ENCODE measurements at places on chromosomes 2 and 18.

DNA sequence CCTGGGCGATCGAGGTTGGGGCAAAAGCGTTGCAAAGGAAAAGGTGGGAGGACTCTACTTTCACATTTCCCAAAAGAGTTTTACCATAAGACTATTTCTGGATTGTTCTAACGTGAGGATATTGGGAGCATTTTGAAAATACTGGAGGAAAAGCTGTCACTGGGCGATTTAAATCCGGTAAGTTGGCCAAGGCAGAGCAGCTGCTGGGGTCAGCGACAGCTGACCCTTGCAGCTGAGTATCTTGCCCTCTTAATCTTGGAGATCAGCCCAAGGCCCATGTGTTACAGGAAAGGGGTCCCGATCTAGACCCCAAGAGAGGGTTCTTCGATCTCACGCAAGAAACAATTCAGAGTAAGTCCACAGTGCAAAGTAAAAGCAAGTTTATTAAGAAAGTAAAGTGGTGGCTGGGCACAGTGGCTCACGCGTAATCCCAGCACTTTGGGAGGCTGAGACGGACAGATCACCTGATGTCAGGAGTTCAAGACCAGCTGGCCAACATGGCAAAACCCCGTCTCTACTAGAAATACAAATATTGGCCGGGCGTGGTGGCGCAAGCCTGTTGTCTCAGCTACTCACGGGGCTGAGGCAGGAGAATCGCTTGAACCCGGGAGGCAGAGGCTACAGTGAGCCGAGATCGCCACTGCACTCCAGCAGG, 964 bp upstream of the ST3GAL5 start:
- no peak for DNase-seq

GRCh38 chr18:59699061-59699460, 1.8 kb upstream of the CCBE1 start:
- no peak for DNase-seq

GRCh38 chr2:212073360-212073759, 465.2 kb downstream of the ERBB4 start:
- DNase-seq, result no peak

DNA sequence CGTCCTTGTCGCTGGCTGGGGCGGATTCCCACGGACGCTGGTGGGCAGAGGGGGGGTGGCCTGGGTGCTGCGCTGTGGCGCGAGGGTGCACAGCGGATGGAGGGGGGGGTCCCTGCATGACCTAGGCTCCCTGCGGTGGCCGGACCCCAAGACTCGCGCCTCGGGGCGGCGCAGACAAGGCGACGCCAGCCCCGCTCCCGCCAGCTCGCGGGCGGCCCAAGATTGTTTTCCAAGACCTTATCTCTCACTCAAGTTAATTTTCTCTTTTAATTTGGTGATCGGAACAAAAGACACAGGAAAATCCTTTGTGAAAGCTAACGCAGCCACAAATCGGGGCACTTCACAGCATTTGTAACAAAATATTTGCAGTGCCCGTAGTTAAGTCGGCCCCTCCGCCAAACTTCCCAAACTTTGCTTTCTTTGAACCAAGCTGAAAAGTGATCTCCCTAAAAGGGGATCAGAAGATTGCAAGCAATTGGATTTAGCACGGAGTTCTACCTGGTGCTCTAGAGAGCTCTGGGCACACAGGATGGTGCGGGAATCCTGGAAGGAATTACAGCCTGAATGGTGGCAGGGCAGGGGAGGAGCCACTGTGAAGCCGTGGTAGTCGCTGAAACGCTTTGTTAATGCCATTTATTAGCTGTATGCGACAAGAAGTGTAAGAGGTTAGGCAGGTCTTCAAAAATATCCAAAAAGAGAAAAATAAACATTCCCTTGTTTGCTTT, 4.8 kb upstream of the ID2 start:
- DNase-seq, result no peak

- DNase-seq, result no peak
Measured at GRCh38 chr2:209570194-209570593, 146.3 kb downstream of the MAP2 start.

GRCh38 chr2:149994057-149994728, 406.6 kb upstream of the MMADHC start:
- no peak for DNase-seq

DNA sequence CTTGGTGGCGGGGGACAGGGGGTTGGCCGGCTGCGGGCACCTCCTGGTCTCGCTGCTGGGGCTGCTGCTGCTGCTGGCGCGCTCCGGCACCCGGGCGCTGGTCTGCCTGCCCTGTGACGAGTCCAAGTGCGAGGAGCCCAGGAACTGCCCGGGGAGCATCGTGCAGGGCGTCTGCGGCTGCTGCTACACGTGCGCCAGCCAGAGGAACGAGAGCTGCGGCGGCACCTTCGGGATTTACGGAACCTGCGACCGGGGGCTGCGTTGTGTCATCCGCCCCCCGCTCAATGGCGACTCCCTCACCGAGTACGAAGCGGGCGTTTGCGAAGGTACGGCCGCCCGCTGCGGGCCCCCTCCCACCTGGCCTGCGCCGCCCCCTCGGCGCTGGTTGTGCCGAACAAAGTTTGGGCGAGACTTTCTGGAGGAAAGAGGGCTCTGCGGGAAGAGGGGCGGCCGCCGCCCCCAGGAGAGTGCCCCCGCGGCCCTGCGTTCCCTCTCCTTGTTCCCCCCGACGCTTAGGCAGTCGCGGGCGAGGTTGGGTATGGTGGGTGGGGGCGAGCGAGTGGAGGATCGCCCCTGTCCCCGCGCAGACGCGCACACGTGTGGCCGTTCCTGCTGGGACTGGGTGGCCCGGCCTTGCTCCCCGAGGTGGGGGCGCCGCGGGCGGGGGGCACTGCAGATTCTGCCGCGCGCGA, 866 bp downstream of the CRIM1 start:
- DNase-seq, result peak; percentile 27

DNA sequence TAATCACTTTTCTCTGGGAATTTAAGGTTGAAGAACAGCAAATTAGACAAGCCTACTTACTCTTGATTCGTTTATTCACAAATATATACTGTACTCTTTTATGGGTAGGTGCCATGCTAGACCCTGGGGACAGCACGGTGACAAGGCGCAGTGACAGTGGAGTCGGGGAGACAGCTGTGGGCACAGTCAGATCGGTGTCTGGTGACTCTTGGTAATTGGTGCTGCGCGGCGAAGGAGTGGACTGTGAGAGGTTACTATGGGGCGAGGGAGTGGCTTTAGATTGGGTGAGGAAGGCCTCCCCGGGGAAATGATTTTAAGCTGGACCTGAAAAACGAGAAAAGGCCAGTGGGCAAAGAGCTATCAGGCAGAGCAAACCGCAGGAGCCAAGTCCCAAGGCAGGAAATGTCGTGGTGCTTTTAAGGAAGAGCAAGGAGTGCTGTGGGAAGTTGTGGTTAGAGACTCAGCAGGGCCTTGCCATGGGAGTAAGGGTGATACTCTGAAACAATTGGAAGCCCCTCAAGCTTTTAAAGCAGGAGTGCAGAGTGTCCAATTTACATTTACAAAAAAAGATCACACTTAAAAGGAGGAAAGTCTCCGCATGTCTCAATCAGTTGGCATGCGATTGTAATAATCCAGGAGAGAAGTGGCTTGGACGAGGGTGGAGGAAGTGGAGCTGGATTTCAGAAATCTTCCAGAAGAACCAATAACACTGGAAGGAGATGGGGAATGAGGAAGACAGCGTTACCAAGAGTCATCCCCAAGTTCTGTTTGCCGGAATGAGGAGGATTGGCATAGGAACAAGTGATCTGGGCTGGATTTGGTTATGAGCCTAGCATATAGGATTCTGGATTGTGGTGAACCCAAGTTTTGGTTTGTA, 36.1 kb upstream of the TXNDC2 start:
- no peak for DNase-seq

DNA sequence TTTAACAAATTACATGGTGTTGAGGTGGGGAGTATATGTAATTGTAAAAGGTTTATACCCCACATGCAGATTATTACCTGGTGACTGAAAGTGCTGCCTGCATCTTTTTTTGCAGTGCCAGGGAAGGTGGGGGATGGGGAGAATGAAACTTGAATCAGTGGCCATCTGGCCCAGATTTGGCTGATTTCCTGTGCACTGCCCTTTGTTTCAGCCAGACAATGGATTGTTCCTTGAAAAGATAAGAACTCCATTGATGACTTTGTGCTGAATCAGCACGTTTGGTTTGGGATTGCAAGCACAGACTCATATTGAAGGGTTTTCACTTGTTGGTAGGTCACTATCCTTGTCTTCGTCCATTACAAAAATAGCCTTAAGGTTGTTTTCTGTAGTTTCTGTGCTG, 20.9 kb downstream of the GREB1L start:
- no peak for DNase-seq

DNA sequence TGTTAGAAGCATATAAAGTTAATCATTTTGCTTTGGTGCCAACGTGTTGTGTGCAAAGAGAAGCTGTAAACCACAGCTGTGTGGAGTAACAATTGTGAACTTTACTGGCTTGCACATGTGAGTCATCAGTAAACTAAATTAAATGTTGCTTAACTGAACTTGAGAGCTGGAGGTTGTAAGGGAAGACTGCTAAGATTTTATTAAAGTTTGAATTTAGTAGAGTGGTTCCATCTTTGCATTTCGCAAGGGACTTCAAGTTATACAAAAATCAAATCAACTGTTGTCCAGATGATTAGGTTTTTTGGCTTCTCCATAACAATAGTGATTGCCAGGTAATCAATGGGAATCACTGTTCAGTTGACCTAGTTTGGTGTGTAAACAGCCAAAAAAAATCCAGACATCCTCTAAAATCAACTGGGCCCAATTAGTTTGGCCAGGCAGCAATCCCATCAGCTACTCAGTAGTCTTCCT, 247.4 kb downstream of the MYO3B start:
- no peak for DNase-seq

DNA sequence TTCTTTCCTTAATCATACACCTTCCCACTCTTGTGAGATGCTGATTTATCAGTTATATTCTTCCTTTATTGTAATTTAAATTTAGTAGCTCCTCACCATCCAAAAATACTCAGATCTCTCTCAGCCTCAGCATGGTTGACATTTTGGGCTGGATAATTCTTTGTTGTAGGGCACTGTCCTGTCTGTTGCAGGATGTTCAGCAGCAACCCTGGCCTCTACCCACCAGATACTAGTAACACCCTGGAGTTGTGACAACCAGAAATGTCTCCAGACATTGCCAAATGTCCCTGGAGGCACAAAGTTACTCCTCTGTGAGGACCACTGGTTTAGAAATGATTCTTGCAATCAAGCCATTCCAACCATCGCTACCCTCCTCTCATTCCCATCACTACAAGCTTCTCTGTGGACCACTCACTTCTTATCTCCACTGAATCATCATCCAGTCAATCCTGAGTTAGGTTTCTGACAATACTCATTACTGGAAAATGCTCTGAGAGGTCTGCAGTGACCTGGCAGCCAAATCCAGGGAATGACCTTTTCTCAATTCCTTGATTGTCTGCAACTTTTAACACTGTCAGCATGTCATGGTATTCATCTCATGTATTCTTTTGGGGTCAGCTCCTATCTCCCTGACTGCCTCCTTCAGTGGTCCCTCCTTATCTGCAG, 43.3 kb downstream of the OSBPL6 start:
- no peak for DNase-seq

GRCh38 chr18:57587098-57587661, 678 bp upstream of the FECH start:
- DNase-seq, result no peak

GRCh38 chr2:154495455-154495868, 203.0 kb upstream of the KCNJ3 start:
- no peak for DNase-seq

GRCh38 chr2:85309699-85310321, 18.0 kb downstream of the TGOLN2 start:
- DNase-seq, result no peak

DNA sequence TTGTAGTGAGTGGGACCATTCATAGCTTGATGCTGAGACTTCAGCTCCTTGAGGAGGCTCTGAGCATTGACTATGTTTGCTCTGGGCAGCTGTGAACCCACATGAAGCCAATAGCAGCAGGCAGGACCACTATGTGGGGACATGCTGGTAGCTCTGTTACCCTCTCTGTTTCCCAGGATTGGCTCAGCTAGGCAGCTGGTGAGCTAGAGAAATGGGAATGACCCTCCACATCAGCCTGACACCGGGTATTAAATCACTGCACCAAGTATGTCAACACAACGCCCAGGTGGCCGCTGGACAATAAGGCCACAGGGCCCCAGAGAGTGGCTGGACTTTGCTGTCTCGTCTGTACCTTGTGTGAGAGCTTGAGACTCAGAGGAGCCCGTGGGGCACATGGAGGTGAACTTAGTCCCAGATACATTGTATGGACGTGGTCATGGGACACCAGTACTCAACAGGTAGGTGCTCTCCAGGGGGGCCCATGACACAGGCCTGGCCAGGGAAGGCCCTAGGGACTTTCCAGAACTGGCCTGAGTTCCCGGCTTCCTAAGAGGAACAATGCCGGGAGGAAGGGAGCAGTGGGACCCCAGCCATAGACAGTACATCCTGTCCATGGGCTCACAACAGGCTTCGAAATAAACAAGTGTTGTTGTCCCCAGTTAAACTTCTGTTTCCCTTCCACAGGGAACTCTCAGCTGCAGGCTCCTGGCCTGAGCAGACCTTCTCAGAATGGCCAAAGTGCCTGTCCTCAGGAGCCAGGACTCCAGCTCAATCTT, 35.2 kb downstream of the HS1BP3 start:
- DNase-seq, result no peak

- no peak for DNase-seq
Measured at GRCh38 chr2:222372993-222373392, 51.4 kb upstream of the SGPP2 start.

GRCh38 chr2:107028661-107029060, 142.7 kb upstream of the ST6GAL2 start:
- DNase-seq, result no peak

DNA sequence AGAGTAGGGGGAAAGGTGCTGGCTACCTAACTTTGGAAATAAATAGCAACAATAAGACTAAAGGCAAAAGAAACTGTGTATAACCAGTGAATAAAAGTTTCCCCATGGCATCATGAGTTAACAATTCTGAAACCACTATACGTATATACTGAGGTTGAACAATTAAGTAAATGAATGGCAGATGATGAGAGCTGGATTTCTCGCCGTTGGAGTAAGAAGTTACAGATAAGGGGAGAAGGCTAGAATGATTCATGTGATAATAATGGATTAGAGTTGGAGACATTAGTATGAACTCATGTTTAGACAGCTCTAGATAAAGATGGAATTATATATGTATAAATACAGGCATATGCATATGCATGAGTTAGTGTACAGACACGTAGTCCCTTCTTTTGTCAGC, 152.7 kb downstream of the UBR3 start:
- no peak for DNase-seq

DNA sequence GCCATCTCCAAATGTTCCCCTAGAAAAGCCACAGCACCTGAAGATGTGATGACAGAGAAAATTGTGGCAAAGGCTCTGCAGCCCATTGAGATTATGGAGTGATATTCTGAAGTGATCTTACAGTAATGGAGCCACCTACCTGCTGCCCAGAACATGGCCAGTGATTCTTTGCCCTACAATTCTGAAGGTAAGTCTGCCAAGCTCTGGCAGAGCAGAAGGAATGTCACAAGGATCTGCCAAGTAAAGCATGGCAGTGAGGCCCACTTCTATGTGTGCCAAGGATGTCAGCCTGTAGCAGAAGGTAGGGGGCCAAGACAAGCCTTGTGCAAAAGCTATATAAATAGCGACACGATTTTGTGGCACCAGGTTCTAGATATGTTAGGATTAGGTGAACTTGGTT, 155.1 kb downstream of the RND3 start:
- DNase-seq, result no peak

Measured in stimulated activated CD4-positive, alpha-beta T cell treated with anti-CD3 and anti-CD28 coated beads, Interleukin-4, amount 100 ng/mL, for 4 hours (primary cell).